Glutamatergic neuron (in vitro differentiated cells): ENCODE measurements at places on chromosomes 16 and 17.

DNA sequence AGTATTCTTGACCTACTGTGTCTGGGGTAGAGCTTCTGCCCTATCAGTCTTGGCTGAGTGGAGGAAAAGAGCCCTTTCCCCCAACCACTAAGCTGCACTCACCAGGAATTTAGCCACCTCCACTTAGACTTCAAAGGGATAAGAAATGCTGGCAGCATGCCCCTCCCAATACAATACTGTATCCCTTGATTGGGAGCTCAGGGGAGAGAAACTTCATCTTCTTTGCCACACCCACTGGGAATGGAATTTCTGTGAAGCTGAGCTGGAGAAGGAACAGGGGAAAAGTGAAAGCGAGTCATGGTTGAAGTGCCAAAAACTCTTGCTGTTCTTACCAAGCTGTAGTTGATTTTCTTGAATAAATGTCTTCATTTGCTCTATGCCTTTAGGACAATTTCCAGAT, 68.8 kb downstream of the CEP112 start:
- H3K36me3 ChIP-seq, result peaks cover 4% of the 10 kb centered on the region
- no peaks in the 10 kb centered on the region for H3K4me1 ChIP-seq
- H3K4me3 ChIP-seq, result no peak overlapping the region
- no peak overlapping the region for H3K27ac ChIP-seq

GRCh38 chr16:84889066-84889465, 69.3 kb downstream of the CRISPLD2 start:
- no peak for DNase-seq
- no peaks in the 10 kb centered on the region for H3K36me3 ChIP-seq
- H3K27ac ChIP-seq, result no peak overlapping the region
- H3K4me1 ChIP-seq, result peaks cover 27% of the 10 kb centered on the region
- H3K4me3 ChIP-seq, result no peak overlapping the region
- peaks cover 2% of the 10 kb centered on the region for H3K27me3 ChIP-seq

GRCh38 chr16:6377956-6378355, 954.7 kb upstream of the RBFOX1 start:
- no peak overlapping the region for H3K4me3 ChIP-seq
- H3K4me1 ChIP-seq, result peaks cover 7% of the 10 kb centered on the region
- no peaks in the 10 kb centered on the region for H3K27me3 ChIP-seq
- H3K36me3 ChIP-seq, result no peaks in the 10 kb centered on the region
- DNase-seq, result peak; percentile 21

DNA sequence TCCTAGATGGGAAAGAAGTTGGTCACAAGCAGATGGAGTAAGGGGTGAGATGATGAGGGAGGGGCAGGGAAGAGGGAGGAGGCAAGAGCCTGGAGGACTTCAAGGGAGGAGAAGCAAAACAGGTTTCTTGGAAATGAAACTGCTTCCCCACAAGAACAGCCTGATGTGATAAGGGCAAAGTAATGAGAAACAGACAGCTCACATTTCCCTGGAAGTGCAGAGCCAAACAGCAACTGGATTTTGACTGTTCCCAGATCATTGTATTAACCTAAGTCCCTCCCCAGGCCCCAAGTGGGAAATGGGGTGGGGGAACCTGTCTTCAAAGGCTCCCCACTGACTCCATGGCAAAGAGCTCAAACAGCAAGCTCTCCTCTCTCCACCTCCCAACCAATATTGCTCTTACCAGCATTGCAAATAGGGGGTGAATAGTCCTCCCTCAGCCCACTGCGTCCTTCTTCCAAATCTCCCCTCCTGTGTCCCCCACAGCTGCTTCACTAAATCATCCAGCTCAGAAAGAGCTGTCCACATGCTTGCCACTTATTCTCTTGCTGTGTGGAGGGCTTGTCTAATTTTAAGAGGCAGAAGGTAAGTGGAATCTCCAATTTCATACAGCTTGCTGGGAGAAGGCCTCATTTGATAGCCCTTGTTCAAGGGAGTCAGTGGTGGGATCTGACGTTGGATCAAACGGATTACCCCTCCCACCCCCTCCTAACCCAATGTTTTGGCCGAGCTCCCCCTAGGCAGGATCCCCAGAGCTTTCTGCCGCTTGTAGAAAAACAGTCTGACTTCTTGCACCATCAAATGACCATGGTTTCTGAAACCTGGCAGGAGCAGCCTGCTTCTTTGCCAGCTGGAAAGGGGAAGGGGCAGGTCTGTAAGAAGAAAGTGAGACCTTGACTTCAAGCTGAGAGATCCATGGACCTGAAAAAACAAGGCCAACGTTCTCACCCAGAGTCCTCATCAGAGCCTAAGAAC, 56.3 kb upstream of the SMIM36 start:
- peaks cover 3% of the 10 kb centered on the region for H3K4me1 ChIP-seq
- no peak overlapping the region for H3K27ac ChIP-seq
- no peaks in the 10 kb centered on the region for H3K36me3 ChIP-seq
- peaks cover 3% of the 10 kb centered on the region for H3K27me3 ChIP-seq

DNA sequence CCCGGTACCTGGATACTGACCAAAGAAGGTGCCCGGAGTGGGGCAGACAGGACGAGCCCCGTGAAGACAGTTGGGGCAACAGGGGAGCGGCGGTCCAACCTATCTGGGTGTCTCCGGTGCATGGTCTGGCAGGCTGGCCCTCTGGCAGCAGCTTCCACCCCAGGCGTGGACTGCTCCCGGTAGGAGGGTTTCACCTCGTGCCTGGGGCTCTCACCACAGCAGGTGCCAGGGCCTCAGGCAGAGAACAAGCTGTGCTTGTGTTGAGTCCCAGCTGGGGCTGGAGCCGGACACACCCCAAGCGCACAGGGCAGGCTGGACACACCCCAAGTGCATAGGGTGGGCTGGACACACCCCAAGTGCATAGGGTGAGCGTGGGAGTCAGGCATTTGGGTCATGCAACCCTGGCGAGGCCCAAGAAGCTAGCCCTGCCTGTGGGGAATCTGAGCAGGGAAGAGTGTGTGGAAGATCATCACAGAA, 1.5 kb upstream of the FBXL16 start:
- peaks cover 23% of the 10 kb centered on the region for H3K4me1 ChIP-seq
- H3K36me3 ChIP-seq, result no peaks in the 10 kb centered on the region
- DNase-seq, result no peak

- peaks cover 8% of the 10 kb centered on the region for H3K27me3 ChIP-seq
- no peak for DNase-seq
- no peak overlapping the region for H3K27ac ChIP-seq
- H3K4me3 ChIP-seq, result no peak overlapping the region
- H3K36me3 ChIP-seq, result no peaks in the 10 kb centered on the region
Measured at GRCh38 chr16:3075523-3075915, 10.1 kb downstream of the IL32 start.

GRCh38 chr16:57986196-57986595, 14.3 kb downstream of the ZNF319 start:
- peaks cover 2% of the 10 kb centered on the region for H3K4me1 ChIP-seq
- H3K27ac ChIP-seq, result no peak overlapping the region
- peak overlapping the region; percentile 92 for H3K4me3 ChIP-seq
- no peak for DNase-seq
- peaks cover 4% of the 10 kb centered on the region for H3K36me3 ChIP-seq

DNA sequence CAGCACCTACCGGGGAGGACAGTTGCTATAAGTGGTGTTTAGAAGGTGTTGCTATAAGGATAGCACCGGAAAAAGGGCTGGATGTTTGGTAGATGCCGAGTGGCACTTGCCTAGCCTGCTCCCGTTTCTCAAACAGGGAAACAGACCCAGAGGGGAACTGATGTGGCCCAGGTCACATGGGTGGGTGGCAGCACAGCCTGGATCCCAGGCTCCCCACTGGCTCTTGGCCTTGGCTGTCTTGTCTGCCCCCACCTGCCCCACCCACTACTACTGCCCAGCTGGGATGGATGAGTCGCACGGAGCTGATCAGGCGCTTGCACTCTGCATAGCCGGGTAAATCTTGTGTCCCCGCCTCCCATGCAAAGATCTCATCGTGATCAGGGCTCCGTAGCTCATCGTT, 7.2 kb downstream of the SMTNL2 start:
- no peak for DNase-seq
- peaks cover 6% of the 10 kb centered on the region for H3K4me1 ChIP-seq
- no peak overlapping the region for H3K4me3 ChIP-seq
- peaks cover 5% of the 10 kb centered on the region for H3K27me3 ChIP-seq
- peaks cover 5% of the 10 kb centered on the region for H3K36me3 ChIP-seq

- no peak overlapping the region for H3K4me3 ChIP-seq
- no peaks in the 10 kb centered on the region for H3K27me3 ChIP-seq
- no peak overlapping the region for H3K27ac ChIP-seq
- H3K36me3 ChIP-seq, result no peaks in the 10 kb centered on the region
- no peak for DNase-seq
Measured at GRCh38 chr17:16232391-16232790, 15.4 kb downstream of the PIGL start.

DNA sequence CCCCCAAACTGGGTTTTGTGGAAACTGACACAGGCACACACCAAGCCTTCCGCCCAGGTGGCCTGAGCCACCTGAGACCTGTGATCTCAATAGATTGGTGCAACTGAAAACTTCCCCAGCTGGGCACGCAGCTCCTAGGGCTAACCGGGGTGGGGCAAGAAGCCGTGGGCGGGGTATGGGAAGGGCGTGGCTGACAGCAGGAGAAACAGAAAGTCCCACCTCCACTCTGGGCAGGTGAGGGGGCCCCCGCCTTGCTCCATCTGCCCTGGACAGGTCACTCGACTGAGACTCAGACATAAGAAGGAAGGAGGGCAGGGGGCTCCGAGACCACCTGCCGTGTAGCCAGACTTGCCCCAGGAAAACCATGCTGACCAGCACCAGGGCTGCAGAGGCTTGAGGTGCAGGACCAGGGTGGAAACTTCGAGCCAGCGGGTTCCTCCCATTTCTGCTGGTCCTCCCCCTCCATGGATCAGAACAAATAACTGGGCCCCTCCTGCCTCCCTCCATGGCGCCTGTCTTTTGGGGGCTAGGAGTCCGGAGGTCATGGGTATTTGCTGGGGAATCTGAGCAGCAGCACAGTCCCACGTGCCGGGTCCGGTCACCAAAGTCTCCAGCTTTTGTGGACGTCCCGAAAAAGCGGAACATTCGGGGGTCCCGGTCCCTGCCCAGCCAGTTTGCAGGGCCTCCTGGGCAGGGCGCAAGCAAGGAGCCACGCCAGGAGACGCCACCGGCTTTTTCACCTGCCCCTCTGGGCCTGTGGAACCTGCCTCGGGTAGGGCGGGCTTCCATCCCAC, 1.3 kb downstream of the TIMP2 start:
- H3K27me3 ChIP-seq, result peaks cover 11% of the 10 kb centered on the region
- DNase-seq, result no peak
- H3K4me1 ChIP-seq, result peaks cover 21% of the 10 kb centered on the region
- no peaks in the 10 kb centered on the region for H3K36me3 ChIP-seq
- peak overlapping the region; percentile 85 for H3K4me3 ChIP-seq

- no peaks in the 10 kb centered on the region for H3K36me3 ChIP-seq
- peaks cover 2% of the 10 kb centered on the region for H3K27me3 ChIP-seq
- H3K4me3 ChIP-seq, result no peak overlapping the region
- H3K4me1 ChIP-seq, result peaks cover 6% of the 10 kb centered on the region
Measured at GRCh38 chr17:41956522-41956921, 10.1 kb upstream of the CNP start.

- H3K27me3 ChIP-seq, result peaks cover 12% of the 10 kb centered on the region
- H3K4me1 ChIP-seq, result peaks cover 6% of the 10 kb centered on the region
- peak within 1 kb of the TSS; percentile 18 for H3K27ac ChIP-seq
- H3K36me3 ChIP-seq, result no peaks in the 10 kb centered on the region
- DNase-seq, result peak; percentile 76
Measured at GRCh38 chr16:58198022-58198683, at the start of gene CSNK2A2. Gene CSNK2A2 (minus strand): TSS chr16:58198106. CDS start chr16:58197736, 370 bp downstream.

- H3K27ac ChIP-seq, result no peak overlapping the region
- H3K36me3 ChIP-seq, result no peaks in the 10 kb centered on the region
- H3K27me3 ChIP-seq, result peaks cover 3% of the 10 kb centered on the region
- peaks cover 15% of the 10 kb centered on the region for H3K4me1 ChIP-seq
- no peak overlapping the region for H3K4me3 ChIP-seq
- no peak for DNase-seq
Measured at GRCh38 chr16:4214215-4214621, 27.7 kb downstream of the SRL start.

DNA sequence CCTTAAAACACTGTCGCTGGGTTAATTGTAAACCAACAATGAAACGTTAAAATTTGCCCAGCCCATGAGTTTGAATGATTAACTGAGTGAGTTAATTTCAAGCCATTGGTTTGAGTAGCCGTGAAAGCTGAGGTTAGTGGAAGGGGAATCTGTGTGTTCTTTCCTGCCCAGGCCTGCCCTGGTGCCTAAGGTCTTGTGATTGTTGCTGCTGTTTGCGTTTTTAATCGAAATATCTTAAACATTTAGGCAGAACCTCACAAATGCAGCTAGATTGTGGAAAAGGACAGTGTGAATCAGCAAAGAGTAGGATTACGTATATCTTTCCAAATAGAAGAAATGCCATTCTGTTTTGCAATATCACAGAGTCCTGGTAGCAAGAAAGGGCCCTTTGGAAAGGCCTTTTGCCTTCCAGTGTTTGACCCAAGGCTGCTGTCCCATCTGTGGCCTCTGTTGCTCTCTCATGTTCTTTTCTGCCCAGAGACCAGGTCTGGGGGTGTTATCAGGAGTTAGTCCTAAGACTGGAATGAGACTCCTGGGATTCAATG, 113.8 kb downstream of the MSI2 start:
- DNase-seq, result no peak
- H3K27me3 ChIP-seq, result peaks cover 3% of the 10 kb centered on the region
- no peak overlapping the region for H3K4me3 ChIP-seq
- peak overlapping the region; percentile 59 for H3K27ac ChIP-seq
- peaks cover 36% of the 10 kb centered on the region for H3K4me1 ChIP-seq

DNA sequence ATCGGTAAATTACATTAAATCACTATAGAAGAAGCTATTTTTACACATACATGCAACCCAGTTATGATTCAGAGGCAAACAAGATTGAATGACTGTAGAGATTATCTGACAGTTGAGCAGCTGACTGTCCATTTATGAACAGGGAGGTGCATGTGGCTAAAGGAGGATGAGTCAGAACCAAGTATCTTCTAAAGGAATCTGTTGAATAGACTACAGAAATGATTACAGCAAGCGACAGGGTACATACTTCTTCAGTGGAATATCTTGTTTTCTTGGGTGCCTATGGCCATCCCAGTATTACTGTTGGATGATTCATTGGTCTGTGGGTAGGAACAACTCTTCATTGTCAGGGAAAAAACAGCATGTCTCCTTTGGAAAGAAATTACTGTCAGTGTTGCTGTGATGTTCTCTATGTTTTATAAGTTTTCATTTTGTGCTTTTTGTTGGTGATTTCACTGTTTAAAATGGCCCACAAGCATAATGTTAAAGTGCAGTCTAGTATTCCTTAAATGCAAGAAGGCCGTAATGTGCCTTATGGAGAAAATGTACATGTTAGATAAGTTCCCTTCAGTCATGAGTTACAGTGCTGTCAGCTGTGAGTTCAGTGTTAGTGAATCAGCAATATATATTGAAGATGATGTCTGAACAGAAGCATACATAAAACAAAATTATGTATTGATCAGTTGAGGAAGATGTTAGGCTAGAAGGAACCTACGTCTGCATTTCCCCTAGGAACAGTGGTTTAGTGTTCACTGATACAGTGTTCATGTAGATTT, 27.0 kb downstream of the CBFB start:
- DNase-seq, result no peak
- H3K27me3 ChIP-seq, result no peaks in the 10 kb centered on the region
- no peaks in the 10 kb centered on the region for H3K36me3 ChIP-seq
- peak overlapping the region; percentile 30 for H3K4me3 ChIP-seq
- peaks cover 23% of the 10 kb centered on the region for H3K4me1 ChIP-seq
